Kidney (tissue), 22 donors: ENCODE measurements at places on chromosomes 5 and 9. TPM values are rescaled to one million over a fixed set of nuclear protein-coding genes. Genes with fewer than 3 reads are reported as not detected.

Gene PFDN1
- 48.9 TPM for total RNA-seq

Gene PRRT1B
- 1.0 TPM for total RNA-seq

Gene IER5L
- 46.9 TPM for total RNA-seq

GRCh38 chr5:176342766-176343458, 18.7 kb downstream of the KIAA1191 start:
- no peak for DNase-seq

- DNase-seq: no peak
Measured at GRCh38 chr5:50768634-50769033, 102.2 kb downstream of the PARP8 start.

DNA sequence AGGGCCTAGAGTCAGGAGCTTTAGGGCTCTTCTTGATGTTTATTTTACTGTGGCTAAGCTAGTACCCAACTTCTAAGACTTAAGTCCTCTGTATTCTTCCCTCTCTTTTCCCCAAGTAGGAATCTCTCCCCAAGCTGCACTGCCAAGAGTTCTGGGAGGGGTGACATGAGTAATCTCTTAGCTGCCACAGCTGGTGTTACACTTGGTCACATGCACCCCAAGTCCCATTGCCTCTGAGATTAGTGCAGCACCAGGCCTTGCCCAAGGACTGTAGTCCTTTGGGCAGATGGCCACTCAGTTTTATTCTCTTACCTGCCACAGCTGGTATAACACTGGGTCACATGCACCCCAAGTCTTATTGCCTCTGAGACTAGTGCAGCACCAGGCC, 114.7 kb upstream of the RIOK2 start:
- no peak for DNase-seq

- no peak for DNase-seq
Measured at GRCh38 chr5:146836226-146836842, 42.2 kb downstream of the PPP2R2B start.

GRCh38 chr5:90709323-90710155, 150.9 kb downstream of the ADGRV1 start:
- no peak for DNase-seq

DNA sequence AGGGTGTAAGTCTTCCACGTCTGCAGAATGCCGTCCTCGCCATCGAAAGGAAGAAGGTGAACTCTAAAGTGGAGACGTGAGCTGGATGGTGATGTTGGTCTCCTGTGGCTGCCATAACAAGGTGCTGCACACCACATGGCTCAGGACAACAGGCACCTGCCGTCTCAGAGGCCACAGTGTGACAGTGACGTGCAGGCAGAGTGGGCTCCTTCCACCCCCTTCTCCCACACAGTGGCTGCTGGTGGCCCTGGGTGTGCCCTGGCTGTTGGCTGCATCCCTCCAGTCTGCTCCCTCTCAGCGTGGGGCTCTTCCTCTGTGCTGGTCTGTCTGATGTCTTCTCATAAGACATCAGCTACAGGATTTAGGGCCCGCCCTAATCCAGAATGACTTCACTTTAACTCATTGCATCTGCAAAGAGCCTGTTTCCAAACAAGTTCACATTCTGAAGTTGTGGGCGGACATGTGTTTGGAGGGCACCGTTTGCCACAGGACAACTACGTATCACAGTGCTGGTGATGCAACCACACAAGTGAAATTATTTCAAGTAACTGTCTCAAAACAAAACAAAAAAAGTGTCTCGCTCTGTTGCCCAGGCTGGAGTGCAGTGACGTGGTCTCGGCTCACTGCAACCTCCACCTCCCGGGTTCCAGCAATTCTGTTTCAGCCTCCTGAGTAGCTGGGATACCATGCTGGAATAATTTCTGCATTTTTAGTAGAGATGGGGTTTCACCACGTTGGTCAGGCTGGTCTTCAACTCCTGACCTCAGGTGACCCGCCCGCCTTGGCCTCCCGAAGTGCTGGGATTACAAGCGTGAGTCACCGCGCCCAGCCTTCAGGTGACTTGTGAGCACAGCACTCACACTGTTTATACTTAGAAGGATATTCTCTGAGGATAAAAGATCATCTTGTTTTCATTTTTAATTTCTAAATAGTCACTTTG, 31.2 kb upstream of the CLPTM1L start:
- no peak for DNase-seq

GRCh38 chr9:86734771-86735170, 212.5 kb downstream of the GAS1 start:
- DNase-seq: no peak
